ENCODE measurements at places on chromosomes 7 and 10. TPM values are rescaled to one million over a fixed set of nuclear protein-coding genes. Genes with fewer than 3 reads are reported as not detected.
A peak's percentile ranks its signal among the peaks of the same experiment; 100 is the strongest.

The CDC14C gene
- 0.11 TPM for polyA plus RNA-seq

The UBE3C gene
- polyA plus RNA-seq = 46.5 TPM

The HACD1 gene
- 14.6 TPM for polyA plus RNA-seq

The CTNNA3 gene
- 4.3 TPM for polyA plus RNA-seq

The C7orf33 gene
- not detected for polyA plus RNA-seq

GRCh38 chr7:23833405-23833804 is 123.4 kb downstream of the STK31 start:
- no peak for DNase-seq

DNA sequence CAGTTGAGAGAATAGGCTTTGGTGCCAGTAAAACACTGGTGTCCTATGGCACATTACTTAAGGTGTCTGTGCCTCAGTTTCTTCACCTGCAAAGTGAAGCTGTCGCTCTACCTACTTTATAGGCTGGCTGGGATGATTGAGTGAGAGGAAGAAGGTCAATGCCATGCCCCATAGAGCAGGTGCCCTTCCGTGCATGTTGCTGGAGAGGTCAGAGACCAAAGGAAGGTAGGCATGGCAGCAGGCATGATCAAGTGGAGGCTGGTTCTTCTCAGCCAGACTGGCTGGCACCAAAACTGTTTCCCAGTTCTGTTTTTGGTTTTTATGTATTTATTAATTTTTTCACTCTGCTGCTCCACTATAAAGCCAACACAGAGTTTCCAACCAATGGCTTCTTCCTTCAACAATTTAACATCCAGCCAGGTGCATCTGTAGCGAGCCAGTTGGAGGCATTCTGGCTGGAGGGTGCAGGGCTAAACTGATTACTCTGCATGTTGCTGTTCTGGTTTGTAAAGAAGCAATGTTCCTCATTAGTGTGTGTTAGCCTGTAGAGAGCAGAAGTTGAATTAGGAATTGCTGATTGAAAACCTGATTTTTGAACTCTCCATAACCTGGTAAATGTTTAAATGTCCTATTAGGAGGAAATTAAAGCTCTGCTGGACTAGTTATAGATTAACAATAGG is 144.3 kb upstream of the TNS3 start:
- DNase-seq = no peak

DNA sequence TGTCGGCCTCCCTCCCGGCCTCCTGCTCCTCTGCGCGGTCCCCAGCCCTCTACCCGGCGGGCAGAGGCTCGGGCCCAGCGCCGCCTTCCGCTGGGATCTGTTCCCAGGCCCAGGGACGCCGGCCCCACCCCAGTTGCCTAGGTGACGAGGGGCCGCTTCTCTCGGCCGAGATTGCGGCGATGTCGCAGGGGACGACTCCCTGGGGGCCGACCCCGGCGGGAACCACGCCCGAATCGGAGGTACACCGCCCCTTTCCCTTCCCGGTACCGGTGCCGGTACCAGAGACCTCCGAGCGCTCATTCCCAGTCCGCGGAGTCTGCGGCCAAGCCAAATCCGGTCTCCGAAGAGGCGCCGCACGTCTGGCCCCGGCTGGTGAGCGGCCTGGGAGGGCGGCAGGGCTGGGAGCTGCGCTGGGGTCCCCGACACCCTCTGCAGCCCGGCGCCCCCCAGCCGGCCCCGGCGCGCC is at the start of gene CABCOCO1:
TSS of gene CABCOCO1 (plus strand) at position 136 of the 466 bp plus-strand sequence. CDS start at position 180, 44 bp downstream.
- peak; percentile 28 for DNase-seq

DNA sequence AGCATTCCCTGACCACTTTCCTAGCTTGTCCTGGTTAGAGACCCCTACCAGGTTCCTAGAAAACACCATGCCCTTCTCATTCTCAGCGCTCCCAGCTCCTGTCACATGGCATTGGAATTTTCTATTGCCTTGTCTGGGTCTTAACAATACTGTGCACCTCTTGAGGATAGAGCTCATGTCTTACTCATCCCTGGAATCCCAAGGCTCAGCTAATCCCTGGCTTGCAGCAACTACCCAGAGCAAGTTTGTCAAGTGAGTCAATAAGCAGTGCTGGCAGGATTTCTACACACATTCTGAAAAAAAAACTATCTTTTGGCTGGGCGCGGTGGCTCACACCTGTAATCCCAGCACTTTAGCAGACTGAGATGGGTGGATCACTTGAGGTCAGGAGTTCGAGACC is 11.7 kb upstream of the PRDX3 start:
- no peak for DNase-seq

DNA sequence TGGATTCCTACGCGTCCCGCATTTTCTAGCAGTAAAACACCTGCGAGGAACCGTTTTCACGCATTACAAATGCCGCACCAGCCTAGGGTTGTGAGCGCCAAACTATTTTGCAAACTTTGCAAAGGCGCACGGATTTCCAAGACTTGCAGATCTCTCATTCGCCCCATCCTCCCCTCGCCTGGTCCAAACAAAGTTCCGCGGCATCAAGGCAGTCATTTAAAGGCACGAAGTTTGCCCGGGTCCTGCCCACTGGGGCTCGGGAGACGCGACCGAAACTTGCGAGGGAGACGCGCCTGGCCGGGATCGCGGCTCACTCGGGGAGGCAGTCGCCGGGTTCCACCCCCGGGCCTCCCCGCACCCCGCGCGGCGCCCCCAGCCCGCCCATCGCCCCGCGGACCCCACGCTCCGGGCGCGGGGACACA is 613 bp downstream of the USP6NL start:
- no peak for DNase-seq
